ENCODE measurements at places on chromosomes 16 and 17.

GRCh38 chr17:9924735-9925191, 19.7 kb upstream of the RCVRN start:
- DNase-seq: peak; percentile 49

GRCh38 chr16:20359997-20360396, 7.5 kb upstream of the UMOD start:
- DNase-seq: no peak

DNA sequence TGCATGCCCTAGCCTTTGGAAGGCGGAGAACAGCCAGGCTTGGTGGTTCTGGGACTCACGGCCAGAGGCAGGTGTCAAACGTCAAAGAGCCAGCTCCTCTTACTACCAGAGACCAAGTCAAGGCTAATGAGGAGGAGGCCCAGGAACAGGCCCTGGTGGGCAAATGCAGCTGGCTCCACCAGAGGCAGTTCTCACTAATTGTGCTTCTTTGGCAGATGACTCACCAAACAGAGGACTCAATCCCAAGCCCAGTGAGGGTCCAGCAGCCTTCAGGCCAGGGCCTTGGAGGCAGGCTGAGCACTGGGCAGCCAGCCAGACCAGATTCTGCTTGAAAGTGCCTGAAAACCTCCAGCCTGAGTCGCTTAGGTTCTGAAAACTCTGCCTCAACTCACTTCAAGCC, 336.5 kb upstream of the CDH5 start:
- no peak for DNase-seq

DNA sequence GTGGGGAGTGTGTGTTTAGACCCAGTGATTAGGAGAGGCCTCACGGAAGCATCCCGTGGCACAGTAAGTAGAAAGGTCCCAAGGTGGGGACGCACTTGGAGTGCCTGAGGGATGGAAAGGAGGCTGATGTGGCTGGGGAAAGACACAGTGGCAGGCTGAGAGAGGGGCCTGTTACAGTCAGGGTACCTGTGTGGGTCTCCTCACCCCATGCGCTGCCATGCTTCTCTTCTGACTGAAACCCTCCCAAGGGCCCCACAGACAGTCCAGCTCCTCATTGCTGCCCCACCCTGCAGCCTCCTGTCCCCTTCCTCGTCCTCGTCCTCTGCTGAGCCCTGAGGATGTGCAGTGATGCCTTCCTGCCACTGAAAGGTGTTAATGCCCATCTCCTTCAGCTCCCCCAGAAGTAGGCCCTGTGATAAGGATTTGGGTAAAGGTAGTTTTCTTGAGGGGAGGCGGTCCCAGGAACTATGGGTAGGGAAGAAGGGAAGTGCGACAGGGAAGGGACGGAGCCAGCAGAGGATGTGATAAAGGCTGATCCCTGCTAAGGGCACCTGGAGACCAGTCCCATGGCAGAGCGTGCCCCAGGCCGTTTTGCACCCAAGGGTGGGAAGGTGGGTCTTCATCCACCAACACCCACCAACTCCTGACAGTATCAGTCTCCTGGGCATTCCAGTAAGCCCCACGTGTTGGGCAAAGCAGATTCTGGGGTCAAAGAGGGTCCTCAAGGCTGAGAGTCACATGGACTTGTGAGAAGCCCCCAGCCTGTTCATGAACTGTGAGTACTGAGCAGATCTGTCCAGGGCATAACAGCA, 237.2 kb downstream of the GSG1L start:
- no peak for DNase-seq

GRCh38 chr16:67779256-67780014, 26.9 kb downstream of the RANBP10 start:
- no peak for DNase-seq

GRCh38 chr16:50972876-50973275, 178.2 kb downstream of the SALL1 start:
- no peak for DNase-seq

- DNase-seq: peak; percentile 31
These were observed 13.8 kb downstream of the UNC13D start for GRCh38 chr17:75830164-75831031.

DNA sequence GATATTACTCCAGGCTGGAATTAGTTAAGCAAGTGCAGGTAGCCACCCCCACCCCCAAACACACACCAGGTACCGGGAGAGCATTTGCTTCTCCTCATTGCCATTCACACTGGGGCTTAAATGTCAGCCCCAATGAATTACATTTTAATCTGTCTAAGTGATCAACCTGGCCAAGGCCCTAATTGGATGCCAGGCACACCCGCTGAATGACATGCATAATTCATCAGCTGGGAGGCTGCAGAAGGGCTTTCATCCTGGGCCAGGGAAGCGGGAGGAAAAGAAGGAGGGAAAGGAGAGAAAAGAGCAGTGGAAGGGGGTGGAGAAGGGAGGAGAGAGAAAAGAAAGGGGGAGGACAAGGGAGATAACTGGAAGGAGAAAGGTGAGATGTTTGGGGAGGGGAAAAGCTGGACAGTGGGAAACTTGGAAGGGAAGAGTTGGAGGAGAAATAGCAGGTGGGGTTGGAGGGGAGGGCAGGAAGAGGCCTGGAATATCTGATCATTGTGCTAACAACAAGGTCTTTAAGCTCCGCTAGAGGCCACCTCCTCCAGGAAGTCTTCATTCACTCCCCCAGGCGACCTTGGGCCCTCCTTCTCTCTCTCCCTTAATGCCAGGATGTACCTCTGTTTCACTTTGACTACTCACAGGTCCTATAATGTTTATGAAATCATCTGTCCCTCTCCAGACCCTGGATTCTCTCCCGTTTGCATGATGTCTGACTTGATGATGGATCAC, 40.1 kb upstream of the CES5A start:
- no peak for DNase-seq

GRCh38 chr17:53571342-53571741, 251.4 kb upstream of the KIF2B start:
- DNase-seq: no peak

GRCh38 chr17:39264119-39264518, 38.4 kb upstream of the STAC2 start:
- no peak for DNase-seq

DNA sequence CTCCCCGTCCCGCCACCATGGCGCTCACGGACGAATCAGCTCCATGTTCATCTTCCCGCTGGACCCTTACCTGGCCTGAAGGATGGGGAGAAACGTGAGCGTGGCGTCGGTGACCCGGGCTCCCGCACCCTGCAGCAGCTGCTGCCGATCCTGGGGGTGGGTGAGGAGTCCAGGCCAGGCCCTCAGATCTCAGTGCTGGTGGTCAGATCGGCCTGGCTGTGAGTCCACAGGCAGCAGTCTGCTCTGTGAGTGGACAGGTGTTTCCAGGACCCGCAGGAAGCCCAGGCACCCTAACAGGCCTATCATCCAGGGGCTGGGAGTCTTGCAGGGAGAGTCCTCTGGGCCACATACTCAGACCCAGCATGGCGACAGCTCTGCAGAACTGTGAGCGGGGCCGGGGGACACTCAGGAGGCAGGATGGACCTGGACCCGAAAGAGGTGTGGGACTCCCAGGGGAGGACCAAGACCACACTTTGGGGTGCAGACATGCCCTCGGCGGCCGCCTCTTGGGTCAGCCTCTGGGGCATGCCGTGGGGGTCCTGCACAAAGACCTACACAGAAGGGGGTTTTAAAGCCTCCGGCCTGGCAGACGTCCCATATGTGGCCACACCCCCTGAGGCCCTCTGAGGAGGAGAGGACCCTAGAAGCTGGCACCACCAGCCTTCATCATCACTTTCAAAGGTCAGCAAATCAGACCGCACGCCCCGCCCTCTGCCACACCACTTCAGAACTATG, 27.2 kb upstream of the ZNF469 start:
- no peak for DNase-seq

GRCh38 chr17:43477832-43478634, 5.7 kb upstream of the DHX8 start:
- no peak for DNase-seq

GRCh38 chr17:72665852-72666851, 426.3 kb downstream of the SLC39A11 start:
- DNase-seq: no peak

DNA sequence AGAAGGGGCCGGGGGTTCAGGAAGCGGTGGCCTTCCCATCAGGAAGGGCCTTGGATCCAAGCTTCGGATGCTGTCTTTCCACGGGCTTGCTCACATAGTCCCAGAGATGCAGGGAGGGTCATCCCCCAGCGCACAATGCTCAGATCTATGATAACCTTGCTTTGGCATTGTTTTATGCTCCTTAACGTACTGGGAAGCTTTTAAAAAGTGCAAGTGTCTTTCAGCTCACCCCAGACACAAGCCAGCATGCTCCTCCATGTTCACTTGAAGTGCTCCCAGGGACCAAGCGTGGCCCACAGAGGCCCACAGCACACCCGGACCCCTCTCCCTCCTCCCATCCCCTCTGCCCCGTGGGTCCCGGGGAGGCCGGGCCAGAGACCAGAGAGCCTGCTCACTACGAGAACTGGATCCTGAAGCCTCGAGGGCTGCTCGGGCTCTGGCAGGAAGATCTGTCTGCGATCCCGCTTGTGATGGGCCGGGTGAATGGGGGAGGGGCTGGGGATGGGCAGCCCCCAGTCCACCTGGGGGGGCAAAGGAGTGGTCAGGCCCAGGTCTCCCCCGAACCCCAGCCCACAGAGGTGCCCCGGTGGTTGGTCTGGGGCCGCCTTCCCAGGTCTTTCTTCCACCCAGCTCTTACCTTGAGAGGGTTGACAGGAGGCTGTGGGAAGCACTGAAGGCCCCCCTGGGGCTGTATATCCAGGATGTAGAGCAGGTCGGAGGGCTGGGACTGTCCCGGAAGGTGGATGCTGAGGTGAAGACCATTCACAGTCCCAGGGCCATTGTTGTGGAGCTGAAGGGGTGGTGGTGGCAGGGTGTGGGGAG, 11.8 kb upstream of the FAM171A2 start:
- no peak for DNase-seq

GRCh38 chr17:19248928-19249574, 11.9 kb downstream of the EPN2 start:
- DNase-seq: no peak

DNA sequence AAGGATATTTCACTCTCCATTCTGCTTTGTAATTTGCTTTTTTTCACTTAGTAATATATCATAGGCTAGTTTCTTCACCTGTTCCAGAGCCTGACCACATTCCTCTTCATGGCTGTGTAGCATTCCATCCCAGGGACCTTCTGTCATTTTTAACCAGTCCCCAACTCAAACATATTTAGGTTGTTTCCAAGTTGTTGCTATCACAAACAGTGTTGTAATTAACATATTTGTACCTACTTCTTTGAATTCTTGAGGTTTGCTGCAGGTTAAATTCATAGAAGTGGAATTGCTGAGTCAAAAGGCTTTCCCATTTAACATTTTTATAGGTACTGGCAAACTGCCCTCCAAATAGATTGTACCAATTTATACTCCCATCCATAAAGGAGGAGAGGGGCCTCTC, 65.1 kb upstream of the MED9 start:
- DNase-seq: no peak

DNA sequence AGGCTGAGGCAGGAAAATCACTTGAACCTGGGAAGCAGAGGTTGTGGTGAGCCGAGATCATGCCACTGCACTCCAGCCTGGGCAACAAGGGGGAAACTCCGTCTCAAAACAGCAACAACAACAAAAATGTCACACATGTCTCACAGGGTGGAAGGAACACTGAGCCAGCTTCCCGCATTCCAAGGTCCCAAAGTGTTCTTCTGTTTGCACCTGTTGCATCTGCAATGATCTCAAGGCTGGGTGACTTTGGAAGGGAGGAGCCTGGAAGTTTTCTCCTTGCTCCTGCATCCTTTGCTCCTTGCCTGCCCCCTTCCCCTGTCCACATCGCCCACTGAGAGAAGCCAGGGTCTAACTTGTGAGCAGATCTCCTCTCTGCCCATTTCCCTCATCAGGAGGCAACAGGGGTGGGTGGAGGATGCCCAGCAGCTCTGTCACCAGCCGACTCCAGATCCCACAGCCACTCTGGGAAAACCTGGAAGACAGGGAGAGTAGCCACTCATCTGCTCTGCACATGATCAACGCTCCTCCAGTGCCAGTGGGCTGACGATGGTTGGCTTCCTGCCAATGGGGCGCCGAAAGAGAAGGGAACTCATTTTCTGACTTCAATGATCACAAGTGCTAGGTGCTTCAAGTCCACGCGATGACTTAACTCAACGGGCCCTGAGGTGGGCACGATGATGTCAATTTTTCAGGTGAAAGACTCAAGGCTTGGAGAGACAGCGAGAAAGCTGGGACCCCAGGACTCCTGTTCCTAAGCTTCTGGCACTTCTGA, 12.6 kb downstream of the CHST6 start:
- DNase-seq: no peak

- DNase-seq: no peak
These were observed 132.1 kb downstream of the CLEC16A start for GRCh38 chr16:11076259-11077018.

DNA sequence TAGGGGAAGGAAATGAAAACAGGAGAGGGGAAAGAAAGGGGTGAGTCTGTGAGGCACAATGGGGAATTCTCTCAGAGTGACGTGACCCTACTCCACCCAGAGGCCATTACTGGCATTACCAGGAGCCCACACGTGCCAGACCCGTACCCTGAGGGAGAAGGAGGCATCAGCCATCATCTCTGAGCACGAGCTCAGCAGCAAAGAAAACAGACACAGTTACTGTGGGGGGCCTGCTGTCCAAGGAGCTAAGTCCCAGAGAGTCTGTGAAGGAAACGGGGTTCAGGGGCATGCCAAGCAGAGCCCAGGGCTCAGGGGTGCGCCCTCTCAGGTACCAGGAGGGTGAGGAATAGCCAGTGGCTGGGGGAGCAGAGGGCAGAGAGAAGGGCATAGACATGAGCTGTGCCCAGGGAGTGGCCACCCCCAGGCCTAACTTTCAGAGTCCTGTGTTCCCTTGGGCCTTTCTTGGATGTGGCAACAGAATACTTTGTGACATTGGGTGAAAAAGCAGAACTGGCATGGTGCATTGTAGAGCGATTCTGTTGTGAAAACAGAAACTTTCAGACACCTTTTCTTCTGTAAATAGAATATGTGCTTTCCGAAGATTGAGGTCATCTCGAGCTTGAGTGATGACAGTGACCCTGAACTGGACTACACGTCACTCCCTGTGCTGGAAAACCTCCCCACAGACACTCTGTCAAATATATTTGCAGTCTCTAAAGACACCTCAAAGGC, 11.3 kb downstream of the TAF1C start:
- no peak for DNase-seq

DNA sequence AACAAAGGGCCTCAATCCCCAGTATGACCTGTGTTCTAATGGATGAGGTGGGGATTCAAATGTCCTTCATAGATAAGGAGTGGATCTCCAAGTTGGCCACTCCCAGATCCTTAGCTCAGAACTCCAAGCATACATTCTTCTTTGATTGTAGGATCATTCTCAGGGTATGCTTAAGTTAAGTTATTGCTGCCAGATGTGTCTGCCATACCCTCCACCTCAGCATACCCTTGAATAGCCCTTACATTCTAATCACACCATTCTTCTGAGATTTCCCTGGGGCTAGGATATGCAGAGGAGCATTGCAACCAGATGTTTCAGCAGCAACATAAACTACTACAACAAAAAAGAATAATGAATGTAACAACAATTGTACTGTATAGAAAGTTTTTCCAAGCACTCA, 1.6 kb upstream of the KRTAP2-4 start:
- DNase-seq: no peak

All from CD4-positive, alpha-beta T cell treated with Interleukin-12 subunit alpha and Interleukin-12 subunit beta, for 1 hour (primary cell).